ENCODE measurements at places on chromosomes 16 and 17.

DNA sequence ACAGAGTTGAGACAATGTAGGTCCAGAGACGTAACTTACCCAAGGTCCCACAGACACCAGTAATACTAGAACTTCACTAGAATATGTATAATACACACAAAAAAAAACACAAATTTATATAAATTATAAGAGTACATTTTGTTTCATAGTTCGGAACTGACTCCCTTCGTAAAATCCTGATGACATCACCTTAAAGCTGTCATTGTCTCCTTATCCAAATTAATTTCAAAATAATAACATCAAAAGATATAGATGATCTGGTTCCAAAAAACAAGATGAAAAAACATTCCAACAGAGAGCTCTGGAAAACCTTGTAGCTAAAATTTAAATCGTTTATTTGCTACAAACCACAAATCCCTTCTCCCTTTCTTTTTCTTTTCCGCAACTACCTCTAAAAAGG, 10.0 kb downstream of the FBXL20 start:
- no peak for DNase-seq

DNA sequence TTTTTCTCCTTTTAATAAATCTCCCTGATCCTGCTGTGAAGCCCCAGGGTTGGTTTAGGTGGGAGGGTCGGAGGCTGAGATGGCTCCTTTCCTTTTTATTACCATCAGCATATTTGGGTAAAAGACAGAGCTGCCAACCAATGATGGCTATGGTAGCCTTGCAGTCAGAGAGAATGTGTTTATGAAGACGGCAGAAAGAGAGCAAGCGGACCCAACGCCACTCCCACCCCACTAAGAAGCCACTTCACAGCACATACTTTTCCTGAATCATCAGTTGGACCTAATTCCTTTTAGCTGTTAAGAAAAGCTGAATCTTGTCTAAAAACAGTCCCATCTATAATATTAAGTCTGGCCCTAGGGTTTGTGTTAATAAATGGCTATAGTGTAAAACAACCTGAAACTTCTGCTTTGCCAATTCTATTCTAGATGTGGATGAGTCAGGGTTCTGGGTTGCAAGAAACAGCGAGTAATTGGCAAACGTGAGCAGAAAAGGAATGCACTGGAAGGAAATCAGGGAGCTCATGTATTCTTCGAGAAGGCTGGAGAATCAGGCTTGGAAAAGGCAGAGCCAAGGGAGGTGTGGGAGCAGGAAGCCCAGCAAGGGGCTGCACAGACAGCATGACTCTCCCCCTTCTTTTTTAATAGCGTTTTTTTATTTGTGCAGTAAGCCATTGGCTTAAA, 34.0 kb upstream of the PRKCA start:
- no peak for DNase-seq

- no peak for DNase-seq
These were observed 3.7 kb upstream of the HS3ST2 start for GRCh38 chr16:22810226-22810625.

GRCh38 chr17:8186787-8187516, 3.0 kb downstream of the BORCS6 start:
- peak; percentile 94 for DNase-seq

- DNase-seq, result no peak
These were observed 4.7 kb upstream of the SLC6A4 start for GRCh38 chr17:30240177-30240576.

- no peak for DNase-seq
These were observed 46.6 kb upstream of the METRNL start for GRCh38 chr17:83032781-83033180.

DNA sequence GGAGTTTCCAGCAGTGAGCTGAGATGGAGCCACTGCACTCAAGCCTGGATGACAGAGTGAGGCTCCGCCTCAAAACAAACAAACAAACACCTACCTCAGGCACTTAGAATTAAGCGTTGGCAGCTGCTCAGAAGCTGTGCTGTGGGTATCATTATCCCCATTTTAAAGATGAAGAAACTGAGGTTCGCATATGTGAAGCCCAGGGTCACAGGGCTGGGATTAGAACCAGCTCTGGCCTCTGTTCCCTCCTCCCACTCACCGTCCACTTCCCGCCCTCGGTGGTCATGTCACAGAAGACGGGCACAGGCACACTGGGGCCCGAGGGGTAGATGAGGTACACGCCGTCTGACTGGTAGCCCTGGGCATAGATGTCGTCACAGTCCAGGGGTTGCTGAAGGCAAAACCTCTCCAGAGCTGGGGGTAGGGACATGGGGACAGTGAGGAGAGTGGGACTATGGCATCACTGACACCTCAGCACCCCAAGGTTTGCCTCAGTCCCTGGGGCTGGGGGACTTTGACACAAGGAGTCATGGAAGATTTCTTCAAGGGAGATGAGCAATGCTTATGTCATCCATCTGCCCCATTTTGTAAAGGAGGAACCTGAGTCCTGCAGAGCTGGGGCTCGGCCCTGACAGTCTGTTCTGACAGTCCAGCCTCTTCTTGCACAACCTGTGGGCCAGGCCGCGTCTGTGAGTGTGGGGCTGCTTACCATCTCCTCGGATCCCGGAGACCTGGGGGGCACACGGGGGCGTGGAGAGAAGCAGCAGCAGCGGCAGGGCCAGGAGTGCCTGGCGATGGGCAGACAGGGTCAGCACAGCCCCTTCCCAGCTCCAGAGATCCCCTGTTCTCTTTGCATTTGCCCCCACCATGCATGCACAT, 700 bp downstream of the MFAP4 start:
- DNase-seq, result no peak

GRCh38 chr17:49618028-49618611, 42.4 kb downstream of the NXPH3 start:
- DNase-seq, result peak; percentile 13

DNA sequence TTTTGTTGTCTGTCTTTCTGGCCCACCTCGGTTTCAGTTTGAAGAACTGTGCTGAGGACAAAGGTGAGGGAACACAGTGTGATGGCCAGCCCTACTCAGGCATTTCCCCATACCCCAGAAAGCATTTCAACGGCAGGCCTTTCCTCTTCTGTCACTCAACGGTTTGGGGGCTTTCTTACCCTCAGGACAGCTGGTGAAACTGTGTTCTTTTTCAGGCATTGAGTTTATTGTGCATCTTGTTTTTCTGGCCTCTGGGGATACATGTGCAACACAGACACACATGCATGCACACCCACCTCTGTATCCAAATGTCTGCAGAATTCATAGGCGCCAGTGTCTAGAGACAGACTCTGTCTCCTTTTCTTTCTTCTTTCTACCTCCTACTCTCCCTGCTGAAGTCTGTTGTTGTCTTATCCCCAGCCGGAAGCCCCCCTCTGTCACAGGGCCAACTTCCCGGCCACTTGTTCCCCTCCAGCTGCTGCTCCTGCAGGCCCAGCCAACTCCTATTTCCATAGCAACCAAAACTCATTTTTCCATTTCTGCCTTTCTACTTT, 17.0 kb downstream of the CHD9 start:
- DNase-seq, result peak; percentile 36

- no peak for DNase-seq
These were observed 51.3 kb downstream of the CCDC42 start for GRCh38 chr17:8693328-8693727.

- no peak for DNase-seq
These were observed 31.4 kb downstream of the HS3ST3B1 start for GRCh38 chr17:14332331-14332730.

DNA sequence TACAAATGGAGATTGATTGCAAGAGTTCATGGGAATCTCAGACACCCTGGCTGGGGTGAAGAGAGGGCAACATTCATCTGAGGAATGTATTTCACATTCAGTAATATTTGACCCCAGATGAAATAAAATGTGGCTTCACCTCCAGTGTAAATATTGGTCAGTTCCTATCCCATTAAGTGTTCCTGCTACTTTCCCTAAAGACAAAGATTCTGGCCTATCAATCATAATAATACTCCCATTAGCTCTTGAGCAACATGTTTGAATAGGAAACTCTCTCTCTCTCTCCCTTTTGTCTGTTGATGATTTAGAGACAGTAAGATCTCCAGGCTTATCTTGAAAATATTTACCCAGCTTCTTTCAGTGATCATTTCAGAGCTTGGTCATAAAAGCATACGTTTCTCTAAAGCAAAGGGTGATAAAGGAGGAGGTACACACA, 70.1 kb downstream of the KCNJ2 start:
- DNase-seq, result no peak

GRCh38 chr16:59188029-59188428, 453.9 kb upstream of the GOT2 start:
- no peak for DNase-seq

DNA sequence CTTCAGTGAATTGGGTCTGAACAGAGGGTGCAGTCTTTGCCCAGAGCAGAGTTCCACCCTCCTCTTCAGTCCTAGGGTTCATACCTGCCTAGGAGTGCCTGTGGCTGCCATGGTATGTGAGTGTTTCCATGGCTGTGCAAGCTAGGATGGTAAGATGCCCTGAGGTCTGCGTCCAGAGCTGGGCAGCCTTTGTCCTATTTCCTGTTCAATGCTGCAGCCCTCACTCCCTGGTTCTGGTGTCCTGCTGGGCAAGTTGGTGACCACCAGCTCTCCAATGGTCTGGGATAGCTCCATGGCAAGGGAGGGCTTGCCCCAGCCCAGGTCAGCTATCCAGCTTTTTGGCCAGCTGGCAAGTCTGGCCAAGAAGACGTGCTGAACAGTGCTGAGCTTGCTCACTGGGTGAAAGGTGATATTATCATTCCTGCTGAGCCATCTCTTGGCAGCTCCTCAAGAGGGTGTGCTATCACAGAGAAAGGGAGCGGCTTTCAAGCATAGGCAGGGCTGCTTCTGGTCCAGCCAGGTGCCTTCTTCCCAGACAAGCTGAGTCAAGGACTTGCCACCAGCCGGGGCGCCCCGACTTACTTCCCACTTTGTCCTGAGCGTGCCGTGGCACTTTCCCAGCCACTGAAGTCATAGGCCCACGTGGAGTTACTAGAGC, 13.0 kb upstream of the NFATC3 start:
- DNase-seq, result no peak

GRCh38 chr17:45729294-45729907, 54.7 kb upstream of the CRHR1 start:
- DNase-seq, result no peak

- DNase-seq, result no peak
These were observed 805 bp downstream of the HNF1B start for GRCh38 chr17:37743875-37744632.

GRCh38 chr16:14399378-14400284, 230.4 kb downstream of the PARN start:
- no peak for DNase-seq

- DNase-seq, result no peak
These were observed 4.3 kb downstream of the RHBDF1 start for GRCh38 chr16:67884-68789.

DNA sequence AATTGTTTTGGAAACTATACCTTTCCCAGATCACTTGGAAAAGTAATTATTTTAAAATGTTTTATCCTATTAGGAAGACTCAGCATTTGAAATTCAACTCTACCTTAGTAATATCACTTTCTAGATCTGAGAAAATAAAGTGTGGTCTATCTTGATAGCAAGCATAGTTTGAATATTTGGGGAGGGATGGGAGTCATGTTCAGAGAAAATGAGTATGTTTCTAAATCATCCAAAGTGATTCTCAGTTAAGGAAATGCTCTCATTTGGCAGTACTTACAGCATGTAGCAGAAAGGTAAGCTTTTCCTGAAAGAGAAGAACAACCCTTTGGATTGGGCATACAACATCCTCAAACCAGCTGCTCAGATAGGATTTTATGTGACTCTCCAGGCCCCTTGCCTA, 6.9 kb downstream of the C17orf75 start:
- no peak for DNase-seq

GRCh38 chr17:79783891-79784290, 5.9 kb downstream of the CBX2 start:
- DNase-seq, result no peak

GRCh38 chr16:28264656-28265055, 27.7 kb upstream of the SBK1 start:
- DNase-seq, result no peak

DNA sequence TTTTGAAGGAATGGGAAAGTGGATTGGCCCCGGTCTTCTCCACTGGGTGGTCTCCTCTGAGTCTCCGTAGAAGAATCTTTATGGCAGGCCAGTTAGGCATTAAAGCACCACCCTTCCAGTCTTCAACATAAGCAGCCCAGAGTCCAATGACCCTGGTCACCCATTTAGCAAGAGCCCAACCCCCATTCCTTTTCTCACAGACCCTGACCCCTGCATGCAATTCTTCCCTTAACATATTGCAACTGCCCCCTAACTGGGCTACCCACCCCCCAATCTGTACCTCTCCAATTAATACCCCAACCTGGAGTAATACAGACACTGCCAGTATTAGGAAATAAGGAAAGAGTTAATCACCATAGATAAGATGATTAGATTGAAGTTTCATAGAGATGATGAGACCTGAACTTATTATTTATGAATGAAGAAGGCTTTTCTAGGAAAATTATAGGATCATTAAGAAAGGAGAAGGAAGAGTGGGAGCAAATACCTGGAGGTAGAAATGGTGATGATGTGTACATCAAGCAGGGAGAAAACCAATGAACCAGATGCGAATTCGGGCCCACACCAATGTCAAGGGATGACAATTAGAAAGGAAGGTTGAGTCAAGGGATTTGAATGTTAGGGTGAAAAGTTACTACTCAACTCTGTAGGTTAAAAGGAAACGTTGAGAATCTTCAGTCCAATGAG, 2.4 kb downstream of the CCL2 start:
- no peak for DNase-seq

GRCh38 chr17:36576793-36577192, 14.9 kb upstream of the DHRS11 start:
- DNase-seq, result no peak

GRCh38 chr16:55401046-55401445, 77.0 kb downstream of the IRX6 start:
- no peak for DNase-seq

DNA sequence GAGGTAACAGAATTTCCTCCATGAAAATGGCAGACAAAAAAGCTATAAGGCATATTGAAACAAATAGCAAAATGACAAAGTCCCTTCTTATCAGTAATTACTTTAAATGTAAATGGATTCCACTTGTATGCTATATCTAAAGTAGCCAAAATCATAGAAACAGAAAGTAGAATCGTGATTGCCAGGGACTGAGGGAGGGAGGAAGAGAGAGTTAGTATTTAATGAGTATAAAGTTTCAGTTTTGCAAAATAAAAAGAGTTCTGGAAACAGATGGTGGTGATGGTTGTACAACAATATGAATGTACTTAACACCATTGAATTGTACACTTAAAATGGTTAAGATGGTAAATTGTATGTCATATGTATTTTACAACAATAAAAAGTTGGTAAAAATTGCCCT, 407.4 kb downstream of the CA10 start:
- DNase-seq, result no peak

- DNase-seq, result no peak
These were observed 130.2 kb downstream of the STX8 start for GRCh38 chr17:9445424-9445823.

DNA sequence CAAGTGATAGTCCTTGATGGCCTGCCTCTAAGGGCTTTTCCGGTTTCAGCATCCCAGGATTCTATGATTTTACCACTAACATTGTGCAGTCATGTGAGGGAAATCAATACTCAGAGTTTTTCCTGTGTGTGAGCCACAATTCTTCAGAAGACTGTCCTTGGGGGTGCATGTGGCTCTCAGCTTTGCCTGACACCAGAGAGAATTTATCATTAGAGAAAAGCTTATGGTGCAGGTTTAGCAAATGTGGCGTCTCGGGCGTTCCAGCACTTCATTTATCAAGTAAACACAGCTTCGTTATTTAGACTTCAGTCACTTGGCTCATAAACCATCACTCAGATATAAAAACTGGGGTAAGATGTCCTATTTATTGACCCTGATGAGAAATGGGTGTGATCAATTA, 62.8 kb downstream of the SPACA3 start:
- no peak for DNase-seq
